ENCODE measurements at places on chromosomes 4 and X.

- no peak for DNase-seq
Observed at GRCh38 chr4:108157655-108158054, 11.1 kb downstream of the LEF1 start.

- no peak for DNase-seq
Observed at GRCh38 chr4:162891788-162892707, 274.6 kb downstream of the NAF1 start.

GRCh38 chr4:102196221-102196620 is 149.1 kb downstream of the SLC39A8 start:
- DNase-seq: peak; percentile 54

DNA sequence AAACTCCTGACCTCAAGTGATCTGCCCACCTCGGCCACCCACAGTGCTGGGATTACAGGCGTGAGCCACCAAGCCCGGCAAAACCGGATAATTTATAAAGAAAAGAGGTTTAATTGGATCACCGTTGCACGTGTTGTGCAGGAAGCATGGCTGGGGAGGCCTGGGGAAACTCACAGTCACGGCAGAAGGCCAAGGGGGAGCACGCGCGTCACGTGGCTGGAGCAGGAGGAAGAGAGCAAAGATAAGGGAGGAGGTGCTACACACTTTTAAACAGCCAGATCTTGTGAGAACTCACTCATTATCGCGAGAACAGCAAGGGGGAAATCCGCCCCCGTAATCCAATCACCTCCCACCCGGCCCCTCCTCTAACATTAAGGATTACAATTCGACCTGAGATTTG is 177.9 kb upstream of the TENM3 start:
- DNase-seq: no peak

GRCh38 chrX:137062915-137063617 is 29.3 kb upstream of the GPR101 start:
- no peak for DNase-seq

- no peak for DNase-seq
Observed at GRCh38 chr4:11791797-11792196, 363.1 kb upstream of the HS3ST1 start.

- DNase-seq: no peak
Observed at GRCh38 chrX:130848763-130849162, 54.2 kb downstream of the ENOX2 start.

GRCh38 chr4:8585721-8586212 is 5.6 kb downstream of the GPR78 start:
- no peak for DNase-seq

- no peak for DNase-seq
Observed at GRCh38 chr4:88212253-88212561, 53.8 kb upstream of the ABCG2 start.

DNA sequence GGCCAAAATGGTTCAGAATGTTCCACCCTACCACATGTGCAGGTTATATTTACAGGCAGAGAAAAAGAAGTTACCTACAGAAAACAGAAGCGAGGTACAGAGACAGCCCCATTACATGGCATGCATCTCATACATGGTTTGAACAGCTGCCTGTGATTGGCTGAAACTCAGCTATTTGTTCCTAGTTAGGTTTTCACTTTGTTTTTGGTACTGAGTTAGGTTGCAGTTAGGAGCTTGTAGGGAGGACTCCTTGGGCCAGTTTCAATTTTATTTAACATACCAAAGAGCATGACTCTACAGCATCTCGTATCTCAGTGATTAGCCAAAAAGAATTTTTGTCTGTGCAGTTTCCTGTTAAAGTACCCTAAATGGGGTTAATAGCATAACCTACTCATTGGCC is 392.0 kb downstream of the MAPK10 start:
- peak; percentile 57 for DNase-seq

GRCh38 chrX:65034292-65034667 is 58.0 kb upstream of the ZC4H2 start:
- DNase-seq: no peak

Measured in NCI-H226 (cell line).